LHCN-M2 (cell line): ENCODE measurements at places on chromosomes 6 and 20.

GRCh38 chr20:36228770-36229169 is 7.5 kb upstream of the AAR2 start:
- DNase-seq = no peak

GRCh38 chr6:76165471-76166221 is 93.2 kb upstream of the IMPG1 start:
- no peak for DNase-seq

DNA sequence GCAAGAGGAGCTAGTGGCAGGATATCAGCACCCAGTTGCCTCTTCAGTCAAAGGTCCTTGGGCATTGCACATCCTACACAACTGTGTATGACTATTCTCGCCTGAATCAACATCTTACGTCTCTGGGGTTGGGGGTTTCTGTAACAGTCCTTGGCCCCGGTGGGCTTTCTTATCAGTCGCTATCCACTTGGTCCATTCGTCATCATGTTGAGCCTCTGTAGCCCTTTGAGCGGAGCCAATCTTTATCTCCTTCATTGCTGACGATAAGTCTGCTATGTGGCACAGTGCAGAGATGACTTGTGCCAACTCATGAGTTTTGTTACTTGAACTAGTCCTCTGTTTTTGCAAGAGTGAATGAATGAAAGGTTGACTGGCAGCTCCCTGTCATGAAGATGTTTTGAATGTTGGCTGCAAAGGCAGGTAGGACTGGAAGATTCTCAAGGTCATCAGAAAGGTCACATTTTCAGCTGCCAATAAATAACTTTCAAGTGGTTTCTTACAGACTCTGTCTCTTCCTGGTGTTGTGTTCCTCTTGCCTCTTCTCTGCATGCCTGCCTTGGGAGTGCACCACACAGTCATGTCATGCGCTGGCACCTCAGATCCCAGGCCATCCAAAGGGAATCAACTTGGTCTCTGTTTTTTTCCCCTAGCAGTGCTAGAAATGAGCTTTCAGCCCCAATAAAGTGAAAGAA is 238.9 kb downstream of the SLC24A3 start:
- no peak for DNase-seq

- DNase-seq = no peak
These were observed 86.1 kb downstream of the FOXC1 start for GRCh38 chr6:1695546-1696462.

DNA sequence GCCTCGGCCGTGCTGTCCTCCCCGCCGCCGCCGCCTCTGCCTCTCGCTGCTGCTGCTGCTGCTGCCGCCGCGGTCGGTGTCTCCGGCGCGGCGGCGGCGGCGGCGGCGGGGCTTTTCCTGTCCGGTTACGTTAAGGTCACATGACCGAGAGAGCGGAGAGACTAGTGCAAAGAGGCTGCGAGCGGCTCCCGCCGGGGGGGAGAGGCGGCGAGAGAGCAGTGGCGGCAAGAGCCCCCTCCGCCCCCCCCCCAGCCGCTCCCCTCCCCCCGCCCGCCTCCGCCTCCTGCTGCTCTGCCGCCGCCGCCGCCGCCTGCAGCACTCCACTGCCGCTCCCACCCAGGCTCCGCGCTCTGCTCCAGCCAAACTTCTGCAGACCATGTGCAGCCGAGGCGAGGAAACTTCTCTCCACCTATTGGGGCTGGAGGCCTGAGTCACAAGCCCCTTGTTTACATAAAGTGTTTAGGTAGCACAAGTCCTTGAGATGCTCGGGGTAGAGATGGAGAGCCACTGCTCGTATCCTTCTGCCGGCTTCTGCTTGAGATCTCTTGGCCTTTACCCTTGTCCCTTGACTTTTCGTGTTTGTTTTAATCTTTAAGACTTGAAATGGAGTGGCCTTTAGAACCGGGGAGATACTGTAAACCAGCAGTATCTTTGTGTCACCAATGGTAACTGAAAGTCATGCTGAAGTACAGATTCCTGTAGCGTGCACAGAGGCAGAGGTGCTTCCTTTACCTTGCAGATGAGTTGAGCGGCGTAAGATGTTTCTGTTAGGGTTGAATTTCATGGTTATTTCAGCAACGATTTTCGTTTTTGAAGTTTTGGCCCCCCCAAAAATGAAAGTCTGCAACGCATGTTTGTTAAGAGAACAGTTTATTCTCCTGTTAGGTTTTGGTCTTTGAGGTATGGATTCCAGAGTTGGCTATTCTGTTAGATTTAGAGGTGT is at the start of gene ZBTB2:
Gene ZBTB2, minus strand, starts transcription at position 89 of the 943 bp plus-strand sequence. CDS start 17,922 bp downstream, outside the sequence.
- DNase-seq = peak; percentile 68

- DNase-seq = no peak
These were observed 288.7 kb upstream of the PRDM1 start for GRCh38 chr6:105797286-105797979.

GRCh38 chr6:3977875-3978711 is 100.8 kb downstream of the FAM217A start:
- peak; percentile 94 for DNase-seq

DNA sequence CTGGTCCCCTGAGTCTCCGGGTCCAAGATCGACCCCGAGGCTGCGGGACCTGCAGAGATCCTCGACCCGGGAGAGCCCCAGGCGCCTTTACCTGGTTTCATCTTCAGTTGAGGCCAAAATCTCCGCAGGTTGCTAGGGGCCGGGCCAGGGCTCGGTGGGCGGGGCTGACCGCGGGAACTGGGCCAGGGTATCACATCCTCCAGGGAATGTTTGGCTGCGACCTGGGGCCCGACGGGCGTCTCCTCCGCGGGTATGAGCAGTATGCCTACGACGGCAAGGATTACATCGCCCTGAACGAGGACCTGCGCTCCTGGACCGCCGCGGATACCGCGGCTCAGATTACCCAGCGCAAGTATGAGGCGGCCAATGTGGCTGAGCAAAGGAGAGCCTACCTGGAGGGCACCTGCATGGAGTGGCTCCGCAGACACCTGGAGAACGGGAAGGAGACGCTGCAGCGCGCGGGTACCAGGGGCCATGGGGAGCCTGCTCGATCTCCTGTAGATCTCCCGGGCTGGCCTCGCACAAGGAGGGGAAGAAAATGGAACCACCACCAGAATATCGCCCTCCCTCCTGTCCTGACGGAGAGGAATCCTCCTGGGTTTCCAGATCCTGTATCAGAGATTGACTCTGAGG is 53.8 kb upstream of the POLR1H start:
- no peak for DNase-seq

DNA sequence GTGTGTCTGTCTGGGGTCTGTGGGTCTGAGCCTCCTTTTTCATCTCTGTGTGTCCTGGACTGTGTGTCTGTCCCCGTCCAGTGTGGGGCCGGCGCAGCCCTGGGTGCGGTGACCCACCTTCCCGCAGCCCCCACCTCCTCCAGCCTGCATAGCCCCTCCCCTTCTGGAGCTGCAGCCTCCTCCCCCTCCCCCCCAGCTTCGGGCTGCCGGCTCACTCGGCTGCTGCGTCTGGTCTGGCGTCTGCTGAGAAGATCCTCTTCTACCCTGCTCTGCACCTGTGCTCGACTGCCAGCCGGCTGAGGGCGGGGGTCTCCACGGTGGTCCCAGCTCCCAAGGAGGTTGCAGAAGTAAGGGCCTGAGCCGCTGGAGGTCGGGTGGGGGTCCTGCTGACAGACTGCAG is 7.6 kb upstream of the LKAAEAR1 start:
- no peak for DNase-seq

DNA sequence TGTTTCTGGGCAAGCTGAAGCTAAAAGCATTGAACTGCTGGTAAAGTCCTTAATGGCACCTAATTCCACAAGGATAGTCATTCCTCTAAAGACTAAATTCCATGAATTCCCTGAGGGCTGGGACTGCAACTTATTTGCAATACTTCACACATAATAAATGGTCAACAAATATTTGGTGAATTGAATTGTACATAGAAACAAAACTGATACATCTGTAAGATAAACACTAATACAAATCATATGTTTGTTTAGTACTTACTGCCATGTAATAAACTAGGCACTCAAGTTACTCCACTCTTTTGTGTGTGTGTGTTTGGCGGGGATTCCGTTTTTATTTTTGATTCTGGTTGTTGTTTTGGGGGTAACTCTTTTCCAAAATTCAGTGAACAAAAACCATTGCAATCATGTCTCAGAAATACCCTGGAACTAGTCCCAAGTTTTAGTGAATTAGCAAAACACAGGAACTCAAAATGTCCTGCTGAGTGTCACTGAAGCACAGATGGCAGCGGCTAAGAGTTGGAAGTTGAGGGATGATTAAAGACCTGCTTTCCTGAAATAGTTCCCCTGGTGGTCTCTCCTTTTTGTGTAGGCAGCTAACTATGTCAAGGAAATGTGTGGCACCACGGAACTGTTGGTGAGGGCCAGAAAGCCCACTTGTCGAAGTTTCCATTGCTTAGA is 74.8 kb upstream of the SNRPB2 start:
- DNase-seq = no peak
